Stimulated activated CD4-positive, alpha-beta T cell treated with anti-CD3 and anti-CD28 coated beads, Interleukin-15, amount 100 ng/mL, for 1 hour (primary cell): ENCODE measurements at places on chromosomes 5 and 9.

GRCh38 chr9:72839085-72839484 lies 113.8 kb downstream of the ALDH1A1 start:
- no peak for DNase-seq

DNA sequence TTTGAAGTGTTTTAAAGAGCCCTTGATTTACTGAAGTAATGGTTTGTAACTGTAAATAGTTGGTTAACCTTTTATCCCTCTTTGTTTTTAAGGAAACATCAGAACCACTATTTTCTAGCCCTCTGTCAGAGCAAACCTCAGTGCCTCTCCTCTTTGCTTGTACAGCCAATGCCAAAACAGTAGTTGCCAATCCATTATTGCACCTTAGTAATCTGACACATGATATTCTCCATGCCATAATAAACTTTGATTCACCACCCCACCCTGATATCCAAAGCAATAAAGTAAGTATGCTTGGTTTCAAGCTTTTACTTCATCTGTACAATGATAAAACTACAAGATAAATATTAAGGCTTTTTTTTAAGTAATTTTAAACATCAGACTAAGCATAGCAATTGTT lies 100.8 kb downstream of the DMXL1 start:
- no peak for DNase-seq

- DNase-seq = no peak
Observed at GRCh38 chr9:124248066-124248465, 9.7 kb upstream of the NEK6 start.

DNA sequence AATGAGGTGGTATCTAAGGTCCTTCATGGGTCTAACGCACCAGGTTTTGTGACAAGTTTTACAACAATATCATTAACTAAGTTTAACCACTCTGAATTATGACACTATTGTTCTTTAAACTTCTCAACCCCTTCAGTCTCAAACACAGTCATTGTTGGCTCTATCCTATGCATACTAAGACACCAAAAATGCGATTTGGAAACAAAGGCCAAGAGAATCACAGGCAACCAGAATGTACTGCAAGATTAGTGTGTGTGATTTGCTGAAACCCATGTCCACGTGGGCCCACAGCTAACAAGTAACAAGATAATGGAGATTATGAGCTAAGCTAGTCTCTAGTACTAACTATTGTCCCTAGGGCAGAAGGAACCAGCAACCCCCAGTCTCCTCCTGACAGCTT lies 142.2 kb upstream of the RANBP3L start:
- DNase-seq = no peak

- peak; percentile 60 for DNase-seq
Observed at GRCh38 chr9:129889941-129890717, 54.9 kb downstream of the USP20 start.

DNA sequence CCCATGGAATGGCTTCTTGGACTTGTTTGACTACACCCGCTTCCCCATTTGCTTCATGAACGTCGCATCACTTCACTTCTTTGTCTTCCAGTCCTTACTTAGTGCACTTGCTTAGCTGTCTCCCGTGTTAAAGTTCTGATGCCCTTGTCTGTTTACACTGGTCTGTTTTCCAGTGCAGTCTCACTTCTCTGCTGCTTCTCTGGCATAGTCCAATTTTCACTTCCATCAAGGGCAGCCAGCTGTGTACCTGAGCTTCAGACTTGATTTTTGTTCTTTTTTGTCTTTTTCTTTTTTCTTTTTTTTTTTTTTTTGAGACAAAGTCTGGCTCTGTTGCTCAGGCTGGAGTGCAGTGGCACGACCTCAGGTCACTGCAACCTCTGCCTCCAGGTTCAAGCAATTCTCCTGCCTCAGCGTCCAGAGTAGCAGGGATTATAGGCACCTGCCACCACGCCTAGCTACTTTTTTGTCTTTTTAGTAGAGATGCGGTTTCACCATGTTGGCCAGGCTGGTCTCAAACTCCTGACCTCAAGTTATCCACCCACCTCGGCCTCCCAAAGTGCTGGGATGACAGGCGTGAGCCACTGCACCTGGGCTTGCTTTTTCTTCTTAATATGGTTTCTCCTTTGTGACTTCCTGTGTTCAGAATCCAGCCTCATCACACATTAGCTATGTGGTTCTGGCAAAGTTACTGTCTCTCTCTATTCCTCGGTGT lies 75.4 kb downstream of the LRRC70 start:
- DNase-seq = no peak

DNA sequence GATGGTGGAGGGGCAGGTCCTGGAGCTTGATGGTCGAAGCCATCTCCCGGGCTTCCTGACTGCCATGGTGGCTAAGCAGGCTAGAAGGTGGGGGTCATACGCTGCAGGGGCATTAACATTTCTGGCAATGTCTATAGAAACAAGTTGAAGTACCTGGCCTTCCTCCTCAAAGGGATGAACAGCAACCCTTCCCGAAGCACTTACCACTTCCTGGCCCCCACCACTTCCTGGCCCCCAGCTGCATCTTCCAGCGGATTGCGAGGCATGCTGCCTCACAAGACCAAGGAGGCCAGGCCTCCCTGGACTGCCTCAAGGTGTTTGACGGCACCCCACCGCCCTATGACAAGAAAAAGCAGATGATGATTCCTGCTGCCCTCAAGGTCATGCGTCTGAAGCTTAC lies 97.0 kb upstream of the MOCS2 start:
- no peak for DNase-seq

DNA sequence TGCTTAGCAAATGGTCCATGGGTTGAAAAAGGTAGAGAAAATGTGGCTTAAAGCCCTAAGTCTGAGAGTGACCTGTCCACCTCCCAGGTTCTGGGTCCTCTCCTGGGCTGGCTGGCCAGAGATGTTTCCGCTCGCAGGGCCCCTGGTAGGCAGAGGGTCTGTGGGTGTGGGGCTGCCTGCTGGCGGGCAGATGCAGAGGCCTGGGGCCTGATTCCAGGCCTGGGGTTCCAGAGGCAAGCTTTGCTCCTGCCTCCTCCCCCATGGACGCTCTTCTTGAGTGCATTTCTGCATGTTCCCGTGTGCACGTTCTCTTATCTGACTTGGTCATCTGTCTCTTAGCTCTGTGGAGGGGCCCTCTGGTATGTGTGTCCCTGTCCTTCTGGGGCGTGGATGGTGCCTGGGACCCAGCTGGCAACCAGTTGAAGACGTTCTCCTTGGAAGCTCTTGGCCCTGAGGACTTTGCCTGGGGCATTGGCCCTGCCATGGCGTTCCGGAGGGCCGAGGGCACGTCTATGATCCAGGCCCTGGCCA lies 3.8 kb downstream of the MIGA2 start:
- DNase-seq = no peak
